ENCODE measurements at places on chromosomes 3 and 15.

DNA sequence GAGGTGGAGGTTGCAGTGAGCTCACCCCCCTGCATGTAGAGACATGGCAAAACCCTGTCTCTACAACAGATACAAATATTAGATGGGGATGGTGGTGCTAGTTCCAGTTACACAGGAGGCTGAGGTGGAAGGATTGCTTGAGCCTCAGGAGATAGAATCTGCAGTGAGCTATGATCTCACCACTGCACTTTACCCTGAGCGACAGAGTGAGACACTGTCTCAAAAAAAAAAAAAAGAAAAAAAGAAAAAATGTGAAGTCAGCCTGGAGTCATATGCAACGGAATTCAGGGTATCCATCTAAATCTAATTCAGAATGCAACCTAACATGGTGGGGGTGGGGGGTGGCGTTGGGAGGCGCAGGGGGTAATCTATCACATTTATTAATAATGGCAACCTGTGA, 37.1 kb upstream of the NR2F2 start:
- no peak for DNase-seq

GRCh38 chr3:186283651-186284348, 78.2 kb downstream of the DGKG start:
- no peak for DNase-seq

DNA sequence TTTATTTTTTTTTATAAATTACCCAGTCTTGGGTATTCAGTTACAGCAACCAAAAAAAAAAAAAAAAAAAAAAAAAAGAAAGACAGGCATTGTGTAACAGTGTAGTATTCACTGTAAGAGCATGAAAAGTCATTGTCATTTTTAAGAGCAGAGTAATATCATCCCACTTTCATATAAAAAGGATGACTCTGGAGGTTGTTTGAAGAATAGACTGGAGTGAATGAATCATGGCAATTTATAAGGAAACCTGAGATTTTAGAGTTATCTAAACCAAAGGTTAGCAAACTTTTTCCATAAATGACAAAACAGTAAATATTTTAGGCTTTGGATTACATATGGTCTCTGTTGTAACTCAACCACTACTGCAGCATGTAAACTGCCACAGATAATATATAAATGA, 794.9 kb downstream of the NTRK3 start:
- DNase-seq = no peak

DNA sequence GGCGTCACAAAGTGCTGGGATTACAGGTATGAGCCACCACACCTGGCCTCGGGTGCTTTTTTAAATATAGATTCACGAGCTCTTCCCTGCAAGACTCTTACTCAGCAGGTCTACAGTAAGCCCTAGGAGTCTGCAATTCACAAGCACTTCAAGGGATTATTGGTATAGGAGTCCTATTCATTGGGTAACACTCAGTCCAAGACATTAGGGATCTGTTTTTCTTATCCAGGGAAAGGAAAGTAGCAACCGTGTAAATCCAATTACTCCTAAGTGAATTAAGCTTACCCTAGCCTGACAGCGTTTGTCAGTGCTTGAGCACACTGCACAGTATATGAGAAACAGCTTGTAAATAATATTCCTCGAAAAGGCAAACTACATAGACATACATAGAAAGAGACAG, 109.9 kb downstream of the SENP2 start:
- no peak for DNase-seq

- DNase-seq = no peak
Observed at GRCh38 chr15:99473981-99474906, 91.5 kb upstream of the MEF2A start.

DNA sequence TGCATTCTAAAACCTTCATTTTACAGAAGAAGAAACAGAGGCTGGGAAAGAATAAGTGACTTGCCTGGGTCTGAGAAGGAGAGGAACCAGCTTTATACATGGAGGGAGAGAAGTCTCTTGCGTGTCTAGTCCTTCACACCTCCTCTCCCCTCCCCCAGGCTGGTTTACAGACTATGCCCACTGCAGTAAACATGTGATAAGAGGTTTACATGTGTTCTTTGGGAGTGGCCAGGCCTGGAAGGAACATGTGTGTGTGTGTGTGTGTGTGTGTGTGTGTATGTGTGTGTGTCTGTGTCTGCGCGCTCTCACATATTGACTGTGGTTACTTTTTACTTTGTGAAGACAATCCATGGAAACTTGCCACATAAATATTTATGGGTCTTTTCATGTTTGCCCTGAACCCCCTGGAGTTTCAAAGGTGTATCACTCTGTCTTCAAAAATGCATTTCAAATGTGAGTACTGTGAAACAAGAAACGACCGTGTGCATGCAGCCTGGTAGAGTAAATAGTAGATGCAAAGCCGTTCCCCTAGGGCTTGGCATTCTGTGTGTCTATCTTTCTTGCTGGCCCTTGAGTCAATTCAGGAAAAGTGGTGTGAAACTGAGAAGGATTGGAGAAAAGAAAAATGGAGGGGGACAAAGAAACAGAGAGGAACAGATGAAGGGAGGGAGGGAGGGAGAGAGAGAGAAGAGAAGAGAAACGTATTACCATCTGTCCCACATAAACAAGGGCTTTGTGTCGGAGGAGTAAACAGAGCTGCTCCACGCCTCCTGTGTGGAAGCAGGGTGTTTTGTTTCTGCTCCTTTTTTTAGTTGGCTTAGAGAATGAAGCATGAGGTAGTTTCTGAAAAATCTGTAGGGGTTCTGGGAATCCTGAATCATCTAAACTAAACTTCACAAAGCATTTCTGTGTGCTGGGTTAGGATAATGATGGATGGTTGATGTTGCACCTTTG, 51.7 kb downstream of the CLDN11 start:
- no peak for DNase-seq

DNA sequence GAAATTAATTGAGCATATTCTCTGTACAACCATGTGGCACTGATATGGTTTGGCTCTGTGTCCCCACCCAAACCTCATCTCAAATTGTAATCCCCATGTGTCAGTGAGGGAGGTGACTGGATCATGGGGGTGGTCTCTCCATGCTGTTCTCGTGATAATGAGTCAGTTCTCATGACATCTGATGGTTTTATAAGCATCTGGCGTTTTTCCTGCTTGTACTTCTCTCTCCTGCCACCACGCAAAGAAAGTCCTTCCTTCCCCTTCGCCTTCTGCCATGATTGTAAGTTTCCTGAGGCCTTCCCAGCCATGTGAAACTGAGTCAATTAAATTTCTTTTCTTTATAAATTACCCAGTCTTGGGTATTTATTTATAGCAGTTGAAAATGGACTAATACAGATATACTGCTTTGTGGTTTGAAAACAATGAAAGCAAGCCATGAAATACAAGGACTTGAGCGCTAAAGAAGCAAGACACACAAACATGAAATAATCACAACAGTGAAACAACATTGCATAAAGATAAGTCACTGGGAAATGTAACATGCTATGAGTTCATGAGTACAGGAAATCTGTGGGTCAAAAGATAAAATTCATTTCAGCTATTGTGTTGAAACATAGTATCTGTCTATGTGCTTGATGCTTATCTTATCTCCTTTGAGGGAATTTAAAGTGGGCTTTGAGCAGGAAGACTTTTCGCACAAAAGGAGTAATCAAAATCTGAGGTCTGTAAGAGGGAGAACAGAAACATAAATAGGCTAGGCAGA, 288.7 kb downstream of the GBE1 start:
- DNase-seq = no peak

GRCh38 chr3:98777801-98778220, 14.7 kb downstream of the ST3GAL6 start:
- DNase-seq = no peak

DNA sequence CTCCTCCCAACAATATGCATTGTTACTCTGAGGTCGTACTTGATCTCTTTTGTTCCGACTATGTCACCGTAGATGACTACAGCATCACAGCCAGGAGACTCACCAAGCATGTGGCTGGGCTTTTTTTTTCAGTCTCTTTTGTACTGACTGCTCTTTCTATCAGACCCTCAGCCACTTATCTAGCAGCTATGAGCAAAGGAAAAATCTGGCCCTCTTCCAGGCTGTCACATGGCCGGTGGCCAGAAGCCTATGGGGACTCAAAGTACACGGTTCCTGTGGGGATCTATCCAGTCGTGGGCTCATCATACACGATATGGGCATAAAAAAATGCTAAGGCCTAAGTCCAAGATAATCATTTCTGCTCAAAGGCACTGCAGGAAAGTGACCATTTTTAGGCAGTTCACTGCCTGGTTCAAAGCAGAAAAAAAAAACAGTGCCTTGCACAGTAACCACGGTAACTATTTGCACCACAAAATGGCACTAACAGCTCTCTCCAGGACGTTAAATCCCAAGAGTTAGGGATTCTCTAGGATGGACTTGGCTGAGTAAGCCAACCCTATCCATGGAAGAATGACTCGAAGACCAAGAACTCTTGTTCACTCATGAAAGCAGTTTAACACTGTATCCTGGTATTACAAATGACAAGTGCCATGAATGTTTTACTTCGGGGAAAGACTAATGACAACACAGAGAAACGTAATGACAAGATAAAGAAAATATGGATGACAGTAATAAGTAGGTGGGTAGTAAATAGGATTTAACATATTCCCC, 50.3 kb downstream of the SHQ1 start:
- DNase-seq = no peak

GRCh38 chr3:45644063-45644790, 45.0 kb upstream of the SACM1L start:
- no peak for DNase-seq

DNA sequence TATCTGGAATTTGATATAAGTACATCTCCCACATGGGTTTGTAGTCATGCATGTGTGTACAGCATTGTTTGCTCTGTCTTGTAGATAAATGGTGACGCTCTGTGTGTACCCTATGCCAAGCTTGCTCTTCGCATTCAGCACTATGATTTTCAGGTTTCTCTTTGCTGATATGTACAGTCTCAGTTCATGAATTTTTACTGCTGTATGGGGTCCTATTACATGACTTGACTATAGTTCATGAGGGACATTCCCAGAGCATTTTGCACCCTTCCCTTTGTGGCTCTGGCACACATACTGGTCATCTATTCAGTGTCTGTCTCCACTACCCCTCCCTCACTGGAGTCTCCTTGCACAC, 132.7 kb downstream of the EEFSEC start:
- DNase-seq = no peak

GRCh38 chr15:101702077-101702476, 22.2 kb downstream of the TARS3 start:
- no peak for DNase-seq

- DNase-seq = no peak
Observed at GRCh38 chr3:99586701-99587100, 51.7 kb upstream of the COL8A1 start.

DNA sequence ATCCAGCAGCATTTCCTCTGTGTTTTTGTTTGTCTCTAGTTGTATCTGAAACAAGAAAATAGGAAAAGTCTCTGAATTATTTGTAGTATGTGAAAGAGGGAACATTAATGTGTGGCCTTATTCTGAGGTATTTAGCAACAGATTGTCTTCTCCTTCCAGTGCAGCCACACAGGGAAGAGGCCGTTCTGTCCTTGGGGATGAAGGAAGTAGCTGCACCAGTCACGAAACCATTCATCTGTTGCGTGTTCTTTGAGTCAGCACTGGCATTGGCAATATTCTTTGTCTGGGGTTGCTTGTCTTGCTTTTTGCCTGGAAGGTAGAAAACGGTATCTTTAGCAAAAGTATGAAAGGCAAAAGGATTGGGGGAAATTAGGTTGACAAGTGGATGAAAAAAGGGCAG, 91.6 kb downstream of the CDIN1 start:
- DNase-seq = no peak

GRCh38 chr3:193261970-193262369, 20.9 kb downstream of the PLAAT1 start:
- no peak for DNase-seq

GRCh38 chr15:40691737-40692136, 3.2 kb upstream of the RAD51 start:
- DNase-seq = no peak

GRCh38 chr3:42713747-42714146, 11.1 kb upstream of the HHATL start:
- DNase-seq = no peak

- DNase-seq = no peak
Observed at GRCh38 chr3:36514171-36514570, 133.9 kb downstream of the STAC start.

DNA sequence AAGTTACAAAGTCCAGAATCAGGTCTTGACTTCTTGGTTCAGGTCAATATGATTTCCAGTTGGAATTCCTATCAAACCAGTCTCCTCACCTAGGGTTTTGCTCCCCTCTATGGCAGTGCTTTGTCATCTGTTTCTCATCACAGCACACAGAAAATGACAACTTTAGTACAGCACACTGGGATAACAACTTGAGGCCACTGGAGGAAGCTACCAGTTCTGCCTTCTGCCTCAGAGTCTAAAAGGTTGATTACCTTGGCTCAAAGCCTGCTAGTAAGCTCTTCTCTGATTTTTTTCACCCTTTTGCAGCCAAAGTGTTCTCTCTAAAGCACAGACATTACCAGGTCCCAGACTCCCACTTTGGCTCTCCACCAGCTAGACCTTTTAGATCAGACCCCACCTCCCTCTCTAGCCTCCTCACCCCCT, 24.8 kb upstream of the TRIM59 start:
- no peak for DNase-seq

GRCh38 chr3:186511245-186511644, 32.9 kb downstream of the CRYGS start:
- DNase-seq = no peak

GRCh38 chr15:35657679-35658311, 111.8 kb upstream of the DPH6 start:
- DNase-seq = no peak

- no peak for DNase-seq
Observed at GRCh38 chr3:157807280-157807679, 298.9 kb downstream of the SHOX2 start.

DNA sequence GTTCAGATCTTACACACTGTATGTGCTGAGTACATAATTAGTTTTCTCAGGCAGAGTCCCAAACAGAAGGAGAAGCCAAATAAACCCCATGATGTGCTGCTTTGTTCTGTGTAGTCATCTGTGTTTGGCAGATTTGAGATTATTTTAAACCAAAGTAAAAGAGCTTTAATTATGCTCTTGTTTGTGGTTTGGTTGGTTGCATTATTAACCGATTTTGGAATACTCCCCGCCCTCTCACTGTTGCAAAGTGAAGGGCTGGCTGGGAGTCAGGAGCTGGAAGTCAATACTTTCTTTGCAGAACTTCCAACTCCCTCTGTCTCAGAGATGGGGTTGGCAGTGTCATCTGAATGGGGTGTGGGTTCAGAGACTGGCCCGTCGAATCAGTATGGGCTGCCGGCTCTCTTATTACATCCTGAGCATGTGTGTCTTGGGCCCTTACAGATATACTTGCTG, 34.4 kb downstream of the SLCO3A1 start:
- no peak for DNase-seq

- no peak for DNase-seq
Observed at GRCh38 chr3:141275032-141275422, 43.4 kb downstream of the PXYLP1 start.

DNA sequence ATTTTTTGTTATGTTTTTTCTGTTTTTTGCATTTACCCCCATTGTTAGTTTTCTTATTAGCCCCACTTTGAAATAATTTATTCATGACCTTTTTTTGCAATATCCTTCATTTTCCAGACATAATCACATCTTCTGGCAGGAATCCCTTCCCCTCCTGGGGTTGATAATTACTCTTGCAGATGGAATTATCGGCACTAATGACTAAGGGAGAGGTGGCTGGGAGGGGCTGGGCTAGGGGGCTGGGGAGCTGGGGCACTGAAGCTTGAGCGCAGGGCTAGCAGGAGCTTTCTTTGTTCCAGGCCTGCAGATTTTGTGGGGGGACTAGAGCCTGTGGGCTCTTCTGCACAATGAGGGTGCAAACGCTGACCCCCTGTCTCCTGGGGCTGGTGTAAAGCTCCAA, 77.8 kb downstream of the RAB11A start:
- DNase-seq = no peak

GRCh38 chr3:188403404-188403803, 249.4 kb downstream of the LPP start:
- no peak for DNase-seq
